ENCODE measurements at places on chromosomes 13 and 19.

DNA sequence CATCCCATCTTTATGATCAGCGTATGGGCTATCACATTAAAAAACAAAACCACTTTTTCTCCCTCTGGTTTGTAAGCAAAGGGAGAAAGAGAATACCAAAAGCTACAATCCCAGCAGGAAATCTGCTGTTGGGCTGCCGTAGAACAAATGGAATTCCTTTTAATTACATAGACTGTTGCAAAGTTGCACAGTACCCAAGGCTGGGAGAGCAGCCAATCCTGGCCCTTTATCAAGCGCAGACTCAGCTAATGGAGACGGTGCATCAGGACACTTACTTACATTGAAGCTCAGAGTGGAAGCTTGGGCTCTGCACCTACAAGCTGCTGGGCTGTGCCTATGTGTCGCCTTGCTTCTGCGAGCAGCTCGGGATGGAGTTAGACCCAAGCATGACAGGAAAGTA is 15.2 kb downstream of the CCNA1 start:
- no peak for DNase-seq

- DNase-seq = no peak
These were observed 133.0 kb downstream of the SIPA1L3 start for GRCh38 chr19:38039966-38040365.

DNA sequence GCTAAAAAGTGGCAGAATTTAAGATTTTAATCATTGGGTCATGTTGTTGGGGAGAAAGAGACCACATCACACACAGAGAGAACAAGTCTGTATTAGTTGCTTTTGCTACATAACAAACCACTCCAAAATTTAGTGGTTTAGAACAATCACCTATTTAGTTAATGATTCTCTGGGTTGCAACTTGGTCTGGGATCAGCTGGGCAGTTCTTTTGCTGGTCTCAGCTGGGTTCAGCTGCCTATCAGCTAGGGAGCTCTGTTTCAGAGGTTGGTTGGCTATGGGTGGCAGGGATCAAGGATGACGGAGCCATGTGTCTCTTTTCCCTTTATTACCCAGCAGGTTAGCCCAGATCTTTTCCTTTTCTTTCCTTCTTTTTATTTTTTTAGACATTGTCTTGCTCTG is 8.9 kb downstream of the PINLYP start:
- no peak for DNase-seq

DNA sequence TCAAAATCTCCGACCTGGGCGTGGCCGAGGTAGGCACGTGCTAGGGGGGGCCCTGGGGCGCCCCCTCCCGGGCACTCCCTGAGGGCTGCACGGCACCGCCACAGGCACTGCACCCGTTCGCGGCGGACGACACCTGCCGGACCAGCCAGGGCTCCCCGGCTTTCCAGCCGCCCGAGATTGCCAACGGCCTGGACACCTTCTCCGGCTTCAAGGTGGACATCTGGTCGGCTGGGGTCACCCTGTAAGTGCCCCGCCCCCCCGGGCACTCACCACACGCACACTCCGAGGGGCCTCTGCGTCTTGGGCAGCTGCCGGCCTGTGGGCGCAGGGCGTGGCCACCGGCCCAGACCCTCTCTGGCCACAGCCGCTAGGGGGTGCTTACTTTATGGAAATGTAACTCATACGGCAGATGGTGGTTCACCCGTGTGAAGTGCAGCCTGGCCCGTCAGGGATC is 14.9 kb downstream of the STK11 start:
- DNase-seq = no peak

GRCh38 chr19:38317104-38317612 is 1.4 kb upstream of the YIF1B start:
- no peak for DNase-seq

- no peak for DNase-seq
These were observed 50.9 kb upstream of the TPM4 start for GRCh38 chr19:16025108-16026101.

DNA sequence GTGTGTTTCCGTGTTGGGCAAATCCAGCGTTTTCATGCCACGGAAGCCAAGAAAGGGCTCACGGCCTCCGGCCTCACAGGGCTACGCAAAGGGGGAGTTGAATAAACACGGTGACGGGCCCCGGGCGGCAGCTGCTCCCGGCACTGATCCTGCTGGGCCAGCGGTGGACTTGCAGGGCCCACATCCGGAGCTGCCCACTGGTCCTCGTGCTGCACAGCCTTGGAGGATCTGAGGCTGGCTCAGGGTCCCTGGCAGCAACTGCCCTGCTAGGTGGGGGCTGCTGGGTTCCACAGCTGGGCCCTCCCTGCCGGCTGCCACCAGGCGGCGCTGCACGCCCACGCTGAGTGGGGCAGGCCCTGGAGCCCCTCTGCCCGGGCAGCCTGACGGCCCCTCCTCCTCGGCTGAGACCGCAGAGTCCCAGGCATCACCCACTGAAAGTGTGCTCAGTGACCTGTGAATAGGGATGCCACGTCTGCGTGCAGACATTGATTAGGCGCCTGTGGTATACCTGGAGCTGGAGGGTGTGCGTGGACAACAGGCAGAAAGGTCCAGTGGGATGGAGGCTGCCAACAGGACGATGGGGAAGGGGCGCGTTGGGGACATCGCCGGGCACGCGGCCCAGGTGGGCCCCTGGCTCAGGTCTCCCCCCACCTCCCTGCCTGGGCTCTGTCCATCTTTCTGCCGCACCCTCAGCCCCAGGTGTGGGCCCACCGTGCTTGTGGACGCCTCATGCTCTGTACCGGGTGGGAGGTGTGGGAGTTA is 5.3 kb upstream of the HCN2 start:
- DNase-seq = no peak

DNA sequence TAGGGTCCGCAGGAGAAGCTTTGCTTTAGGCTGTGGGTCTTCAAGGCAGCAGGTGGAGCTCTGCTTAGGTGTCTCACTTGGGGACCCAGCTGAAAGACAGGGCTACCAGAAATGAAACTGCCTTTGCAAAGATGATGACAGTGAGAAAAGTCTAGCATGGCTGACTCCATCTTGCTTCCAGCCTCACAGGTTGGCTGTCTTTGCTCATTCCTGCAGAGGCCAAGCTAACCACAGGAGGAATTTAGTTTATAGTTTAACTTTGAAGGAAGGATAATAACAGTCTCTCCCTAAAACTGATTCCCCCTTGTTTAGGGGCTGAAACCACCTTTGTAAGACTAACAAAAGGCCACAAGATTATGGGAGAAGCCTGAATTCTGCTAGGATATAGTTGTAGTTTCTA is 252.4 kb downstream of the UQCRFS1 start:
- DNase-seq = no peak

DNA sequence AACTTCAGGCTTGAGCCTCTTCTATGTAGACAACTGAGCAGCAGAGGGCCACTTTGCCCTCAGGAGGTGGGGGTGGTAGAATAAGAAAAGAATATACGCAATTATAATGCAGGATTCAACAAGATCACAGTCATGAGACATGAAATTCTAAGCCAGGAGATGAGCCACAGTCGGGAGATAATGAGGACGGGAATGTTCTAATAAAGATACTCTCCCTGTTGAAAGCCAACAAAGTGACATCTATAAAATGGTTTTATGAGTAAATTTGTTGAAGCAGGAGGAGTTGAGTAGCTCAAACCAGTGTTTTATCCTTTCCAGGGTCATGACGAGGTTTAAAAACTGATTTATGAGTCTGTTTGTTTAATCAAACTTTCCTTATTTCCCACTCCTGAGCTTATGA is 152.0 kb upstream of the SERP2 start:
- no peak for DNase-seq

GRCh38 chr13:72875233-72875632 is 93.3 kb downstream of the PIBF1 start:
- DNase-seq = no peak

GRCh38 chr13:43242040-43242439 is 218.7 kb downstream of the DNAJC15 start:
- DNase-seq = no peak

- DNase-seq = no peak
These were observed 5.3 kb downstream of the NECTIN2 start for GRCh38 chr19:44851427-44851826.

DNA sequence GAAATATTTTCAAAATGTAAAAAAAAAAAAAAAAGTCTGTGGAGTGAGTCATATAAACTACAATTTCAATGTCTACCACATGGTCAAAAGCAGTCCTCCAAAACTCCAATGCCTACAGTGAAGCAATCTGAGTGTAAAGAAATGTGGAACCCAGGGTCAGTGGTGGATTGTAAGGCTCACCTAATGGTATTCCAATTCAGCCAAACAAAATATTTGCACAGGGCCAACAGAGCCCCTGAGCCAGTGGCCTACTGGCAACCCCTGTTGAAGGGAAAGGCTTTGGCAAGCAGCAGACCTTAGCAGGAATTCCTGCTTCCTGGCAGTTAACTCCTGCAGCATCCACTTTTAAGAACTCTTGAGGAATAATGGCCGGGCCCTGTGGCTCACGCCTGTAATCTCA is 3.4 kb downstream of the DNMT1 start:
- no peak for DNase-seq
